ENCODE measurements at places on chromosomes 12 and 14.

GRCh38 chr14:32514236-32514635 is 185.1 kb downstream of the AKAP6 start:
- DNase-seq, result no peak

GRCh38 chr14:99716091-99716849 is 32.2 kb downstream of the CYP46A1 start:
- no peak for DNase-seq

- DNase-seq, result peak; percentile 80
These were observed 62.1 kb downstream of the PPP2R5C start for GRCh38 chr14:101823511-101824120.

DNA sequence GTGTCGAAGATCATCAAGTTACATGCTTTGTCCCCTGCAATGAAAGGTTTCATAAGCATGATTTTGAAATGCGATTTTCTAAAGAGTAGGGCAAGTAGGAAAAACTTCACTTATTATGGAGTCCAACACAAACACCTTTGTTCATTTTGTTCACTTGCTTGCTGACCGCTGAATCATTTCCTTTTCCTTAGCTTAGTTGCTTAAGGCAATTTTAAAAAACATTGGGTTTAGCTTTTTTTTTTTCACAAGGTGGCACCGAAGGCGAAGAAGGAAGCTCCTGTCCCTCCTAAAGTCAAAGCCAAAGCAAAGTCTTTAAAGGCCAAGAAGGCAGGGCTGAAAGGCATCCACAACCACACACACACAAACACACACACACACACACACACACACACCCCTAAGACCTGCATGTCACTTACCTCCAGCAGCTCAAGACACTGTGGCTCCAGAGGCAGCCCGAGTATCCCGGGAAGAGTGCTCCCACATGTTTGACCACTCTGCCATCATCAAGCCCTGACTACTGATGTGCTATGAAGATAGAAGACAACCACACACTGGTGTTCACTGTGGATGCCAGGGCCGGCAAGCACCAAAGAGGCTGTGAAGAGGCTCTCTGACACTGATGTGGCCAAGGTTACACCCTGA is 11.4 kb downstream of the MANSC1 start:
- DNase-seq, result no peak
